ENCODE measurements at places on chromosomes 2 and 18.

DNA sequence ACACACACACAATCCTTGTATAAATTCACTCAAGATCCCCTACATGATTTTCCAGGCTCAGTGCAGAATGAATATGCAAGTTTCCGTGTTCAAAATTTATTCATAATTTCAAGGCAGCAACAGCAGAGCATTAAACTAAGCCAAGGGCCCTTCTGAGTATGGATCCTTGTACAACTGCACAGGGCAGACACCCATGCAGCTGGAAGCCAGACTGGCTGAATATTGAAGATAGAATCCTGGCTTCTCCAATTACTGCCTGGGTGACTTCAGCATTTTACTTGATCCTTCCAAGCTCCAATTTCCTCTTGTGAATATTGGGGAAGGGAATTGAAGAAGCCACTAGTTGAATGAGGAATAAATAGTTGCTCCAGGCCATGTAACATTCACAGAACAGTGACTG is 267.9 kb upstream of the REG3G start:
- no peak for DNase-seq

GRCh38 chr2:9415516-9416169 is 7.7 kb downstream of the ITGB1BP1 start:
- DNase-seq, result no peak

- no peak for DNase-seq
Measured at GRCh38 chr2:205682971-205683501, 735 bp downstream of the NRP2 start.

GRCh38 chr2:230582851-230583283 is 129.8 kb upstream of the CAB39 start:
- no peak for DNase-seq

DNA sequence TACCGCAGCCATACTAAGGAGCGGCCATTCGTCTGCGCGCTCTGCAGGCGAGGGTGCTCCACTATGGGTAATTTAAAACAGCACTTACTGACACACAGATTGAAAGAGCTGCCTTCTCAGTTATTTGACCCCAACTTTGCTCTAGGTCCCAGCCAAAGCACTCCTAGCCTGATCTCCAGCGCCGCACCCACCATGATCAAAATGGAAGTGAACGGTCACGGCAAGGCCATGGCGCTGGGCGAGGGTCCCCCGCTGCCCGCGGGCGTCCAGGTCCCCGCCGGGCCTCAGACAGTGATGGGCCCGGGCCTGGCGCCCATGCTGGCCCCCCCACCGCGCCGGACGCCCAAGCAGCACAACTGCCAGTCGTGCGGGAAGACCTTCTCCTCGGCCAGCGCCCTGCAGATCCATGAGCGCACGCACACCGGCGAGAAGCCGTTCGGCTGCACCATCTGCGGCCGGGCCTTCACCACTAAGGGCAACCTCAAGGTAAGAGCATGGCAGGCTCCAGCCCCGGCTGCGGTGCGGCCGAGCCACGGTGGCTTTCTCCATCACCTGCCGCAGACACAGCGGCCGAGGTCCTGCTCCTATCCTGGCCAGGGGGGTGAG is 15.5 kb downstream of the SALL3 start:
- no peak for DNase-seq

All from stimulated activated CD4-positive, alpha-beta T cell treated with anti-CD3 and anti-CD28 coated beads, TNF-alpha, amount 100 ng/mL, for 4 hours (primary cell).